Stimulated activated CD4-positive, alpha-beta T cell treated with anti-CD3 and anti-CD28 coated beads, Interleukin-1b, Interleukin-23, amount 100 ng/mL, for 4 hours (primary cell): ENCODE measurements at places on chromosomes 16 and 17.

GRCh38 chr17:62668091-62668804 is 40.8 kb downstream of the MRC2 start:
- DNase-seq = no peak

DNA sequence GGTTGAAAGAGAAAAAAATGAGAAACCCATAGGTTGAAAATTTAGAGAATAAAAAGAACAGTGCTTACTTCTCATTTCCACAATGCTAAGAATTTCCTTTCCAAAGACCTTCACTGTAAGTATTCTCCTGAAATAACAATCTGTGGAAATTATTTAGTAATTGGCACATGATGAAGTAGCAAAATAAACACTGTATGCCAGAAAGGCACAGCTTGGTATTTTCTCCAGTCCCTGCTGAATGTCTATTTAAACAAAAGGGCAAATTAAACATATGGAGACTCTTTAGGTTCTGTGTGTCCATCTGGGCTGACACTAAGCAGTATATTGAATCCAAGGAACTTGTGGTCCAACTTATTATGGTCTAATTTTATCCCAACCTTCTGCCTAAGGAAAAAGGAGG is 46.1 kb downstream of the CHCT1 start:
- no peak for DNase-seq

GRCh38 chr17:74812109-74813009 is 36.2 kb upstream of the NAT9 start:
- DNase-seq = no peak

- DNase-seq = no peak
Measured at GRCh38 chr16:53865494-53865863, 161.5 kb downstream of the FTO start.

DNA sequence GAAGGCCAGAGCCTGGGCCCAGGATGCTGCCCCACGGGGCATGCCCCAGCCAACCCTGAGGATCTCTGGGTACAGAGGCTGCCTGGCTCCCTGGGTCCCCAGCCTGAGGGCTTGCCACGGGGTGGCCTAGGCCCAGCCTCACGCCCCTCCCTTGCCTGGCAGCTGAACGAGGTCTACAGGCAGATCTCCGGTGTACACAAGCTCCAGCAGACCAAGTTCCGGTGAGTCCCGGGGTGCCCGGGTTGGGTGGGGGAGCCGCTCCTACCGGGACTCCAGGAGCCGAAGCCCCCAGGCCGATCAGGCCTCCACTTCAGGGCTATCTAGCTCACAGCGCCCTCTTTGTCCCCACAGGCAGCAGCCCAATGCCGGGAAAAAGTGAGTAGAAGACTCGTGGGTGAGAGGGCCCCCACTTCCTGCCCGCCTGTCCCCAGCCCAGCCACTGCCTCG is 19.4 kb downstream of the ITGB4 start:
- DNase-seq = no peak

DNA sequence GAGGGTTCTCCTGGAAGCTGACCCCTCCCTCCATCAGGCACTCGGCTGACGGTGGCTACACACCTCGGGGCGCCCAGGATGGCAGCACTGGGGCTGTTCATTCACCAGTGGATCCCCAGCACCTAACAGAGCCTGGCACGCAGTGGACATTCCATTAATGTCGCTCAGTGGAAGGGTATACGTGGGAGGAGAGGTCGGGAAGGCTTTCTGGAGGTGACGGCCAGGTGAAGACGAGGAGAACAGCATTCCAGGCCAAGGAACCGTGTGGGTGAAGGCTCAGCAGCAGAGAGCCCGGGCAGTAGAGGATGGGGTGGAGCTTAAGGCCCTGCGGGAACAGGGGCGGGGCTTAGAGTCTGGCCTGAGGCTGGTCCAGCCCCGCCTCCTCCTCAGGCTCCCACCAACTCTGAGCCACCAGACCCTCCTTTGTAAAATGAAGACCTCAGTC is 2.5 kb upstream of the HS3ST6 start:
- no peak for DNase-seq

GRCh38 chr16:11251525-11252481 is 4.2 kb downstream of the SOCS1 start:
- peak; percentile 78 for DNase-seq

GRCh38 chr16:181565-182021 is 1.3 kb downstream of the HBQ1 start:
- no peak for DNase-seq

DNA sequence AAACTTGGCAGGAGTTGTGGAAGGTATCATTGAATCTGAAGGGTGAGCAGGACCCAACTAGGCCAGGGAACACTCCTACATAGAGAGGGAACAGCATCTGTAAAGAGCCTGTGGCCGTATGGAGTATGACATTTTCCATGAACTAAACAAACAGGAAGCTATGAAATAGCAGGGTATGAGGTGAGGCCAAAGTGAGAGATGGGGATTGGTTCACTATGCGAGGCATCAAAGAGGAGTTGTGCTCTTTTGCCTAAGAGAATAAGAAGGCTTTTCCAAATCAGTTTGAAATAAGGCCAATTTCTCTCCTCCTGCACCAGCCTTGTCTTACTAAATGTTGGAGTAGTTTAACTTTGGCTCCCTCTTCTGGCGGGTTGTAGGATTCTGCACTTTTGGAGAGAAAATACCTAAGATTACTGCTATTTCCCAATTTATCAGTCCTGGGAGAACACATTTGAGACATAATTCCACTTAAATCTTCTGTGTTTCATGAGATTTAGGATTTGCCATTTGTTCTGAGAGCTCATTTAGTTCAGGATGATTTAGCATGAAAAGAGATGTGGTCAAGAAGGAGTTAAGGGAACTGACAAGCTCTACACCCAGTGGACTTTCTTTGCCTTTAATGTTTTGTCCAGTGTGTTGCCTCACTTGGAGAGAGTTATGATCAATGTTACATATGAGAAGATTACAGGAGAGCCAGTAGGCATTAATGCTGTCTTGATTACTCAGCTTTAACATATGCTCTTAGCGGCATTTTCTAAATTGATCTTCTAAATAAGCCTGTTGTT is 55.4 kb downstream of the TNRC6C start:
- DNase-seq = peak; percentile 56

DNA sequence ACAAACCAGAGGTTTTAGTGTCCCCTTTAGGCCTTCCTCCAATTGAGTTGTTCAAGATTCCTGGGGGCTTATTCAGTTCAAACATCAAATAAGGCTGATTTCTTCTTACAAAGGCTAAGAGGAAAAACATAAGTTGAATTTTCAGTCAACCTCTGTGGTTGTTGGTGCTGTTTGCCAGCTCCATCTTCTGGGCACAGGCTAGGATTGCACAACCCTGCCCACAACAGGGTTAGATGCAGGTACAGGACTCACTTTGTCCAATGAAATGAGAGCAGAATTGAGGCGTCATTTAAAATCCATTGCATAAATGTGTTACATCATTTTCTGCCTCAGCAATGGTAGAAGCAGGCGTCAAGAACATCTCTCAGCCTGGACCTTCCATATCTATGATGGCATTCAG is 173.3 kb downstream of the PMP22 start:
- DNase-seq = no peak

DNA sequence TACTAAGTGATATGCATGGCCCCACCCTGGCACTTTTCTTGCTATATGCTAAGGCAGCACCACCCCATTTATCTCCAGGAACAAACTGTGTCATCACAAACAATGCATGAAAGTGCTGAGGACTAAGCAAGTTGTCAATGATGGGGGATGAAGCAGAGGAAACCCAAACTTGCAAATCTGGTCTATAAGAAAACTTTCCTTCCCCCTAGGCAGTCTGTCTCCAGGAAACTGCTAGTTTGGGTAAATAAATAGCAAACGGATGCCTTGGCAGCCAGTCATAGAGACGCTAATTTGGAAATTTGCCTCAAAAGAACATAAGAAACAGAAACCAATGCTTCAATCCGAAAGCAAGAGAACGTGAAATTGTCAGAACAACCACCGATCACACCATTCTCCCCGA is 5.6 kb upstream of the HSBP1 start:
- no peak for DNase-seq

GRCh38 chr16:3623642-3624041 is 12.2 kb upstream of the SLX4 start:
- no peak for DNase-seq

DNA sequence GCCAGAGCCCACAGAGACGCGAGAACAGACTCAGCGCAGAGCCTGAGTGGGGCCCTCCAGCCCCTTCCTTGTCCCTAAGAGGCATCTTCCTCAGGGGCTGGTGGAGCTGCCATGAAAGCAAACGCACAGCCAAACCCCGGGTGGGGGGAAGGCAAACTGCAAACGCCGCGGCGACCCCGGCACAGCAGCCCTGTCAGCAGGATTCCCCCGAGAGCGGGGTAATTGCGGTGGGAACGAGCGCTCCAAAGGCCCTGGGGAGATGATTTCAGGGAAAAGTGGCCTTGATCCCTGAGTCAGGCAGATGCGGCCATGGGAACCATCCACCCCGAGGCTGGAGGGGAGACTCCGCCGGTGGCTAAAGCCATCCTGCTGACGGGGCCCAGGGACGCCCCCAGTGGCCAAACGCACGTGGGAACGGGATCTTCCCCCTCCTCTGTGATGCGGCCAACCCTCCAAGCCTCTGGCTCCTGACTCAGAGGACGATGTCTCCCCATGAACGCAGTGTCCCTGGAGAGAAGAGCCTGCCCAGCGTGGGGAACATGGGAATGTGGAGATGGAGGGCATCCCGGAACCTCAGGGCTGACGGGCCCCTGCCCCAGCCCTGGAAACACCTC is 25.1 kb downstream of the SLC7A5 start:
- no peak for DNase-seq

DNA sequence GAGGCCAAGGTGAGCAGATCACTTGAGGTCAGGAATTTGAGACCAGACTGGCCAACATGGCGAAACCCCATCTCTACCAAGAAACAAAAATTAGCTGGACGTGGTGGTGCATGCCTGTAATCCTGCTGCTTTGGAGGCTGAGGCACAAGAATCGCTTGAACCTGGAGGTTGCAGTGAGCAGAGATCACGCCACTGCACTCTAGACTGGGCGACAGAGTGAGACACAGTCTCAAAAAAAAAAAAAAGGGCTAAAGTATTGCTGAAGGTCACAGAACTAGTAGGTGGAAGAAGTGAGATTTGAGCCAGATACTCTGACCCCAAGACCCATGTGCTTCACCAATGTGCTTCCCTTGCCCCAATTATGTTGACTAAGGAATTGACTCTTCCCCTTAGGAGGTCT is 112.0 kb downstream of the NPIPB5 start:
- no peak for DNase-seq

DNA sequence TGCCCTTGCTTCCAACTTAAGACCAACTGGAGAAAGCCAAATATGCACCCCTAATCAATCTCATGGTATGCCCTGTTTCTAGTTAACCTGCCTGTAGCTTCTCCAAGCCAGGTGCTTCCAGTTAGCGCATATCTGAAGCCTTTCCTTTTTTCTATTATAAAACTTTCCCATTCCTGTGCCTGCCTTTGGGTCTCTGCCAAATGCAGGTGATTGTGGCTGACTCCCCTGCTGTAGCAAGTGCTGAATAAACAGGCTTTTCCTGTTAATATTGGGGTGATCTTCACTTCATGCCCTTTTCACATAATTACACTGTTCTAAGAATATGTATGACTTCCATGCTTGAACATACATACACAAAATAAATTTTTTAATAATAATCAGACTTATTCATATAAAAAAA is 207.4 kb downstream of the TANC2 start:
- no peak for DNase-seq

DNA sequence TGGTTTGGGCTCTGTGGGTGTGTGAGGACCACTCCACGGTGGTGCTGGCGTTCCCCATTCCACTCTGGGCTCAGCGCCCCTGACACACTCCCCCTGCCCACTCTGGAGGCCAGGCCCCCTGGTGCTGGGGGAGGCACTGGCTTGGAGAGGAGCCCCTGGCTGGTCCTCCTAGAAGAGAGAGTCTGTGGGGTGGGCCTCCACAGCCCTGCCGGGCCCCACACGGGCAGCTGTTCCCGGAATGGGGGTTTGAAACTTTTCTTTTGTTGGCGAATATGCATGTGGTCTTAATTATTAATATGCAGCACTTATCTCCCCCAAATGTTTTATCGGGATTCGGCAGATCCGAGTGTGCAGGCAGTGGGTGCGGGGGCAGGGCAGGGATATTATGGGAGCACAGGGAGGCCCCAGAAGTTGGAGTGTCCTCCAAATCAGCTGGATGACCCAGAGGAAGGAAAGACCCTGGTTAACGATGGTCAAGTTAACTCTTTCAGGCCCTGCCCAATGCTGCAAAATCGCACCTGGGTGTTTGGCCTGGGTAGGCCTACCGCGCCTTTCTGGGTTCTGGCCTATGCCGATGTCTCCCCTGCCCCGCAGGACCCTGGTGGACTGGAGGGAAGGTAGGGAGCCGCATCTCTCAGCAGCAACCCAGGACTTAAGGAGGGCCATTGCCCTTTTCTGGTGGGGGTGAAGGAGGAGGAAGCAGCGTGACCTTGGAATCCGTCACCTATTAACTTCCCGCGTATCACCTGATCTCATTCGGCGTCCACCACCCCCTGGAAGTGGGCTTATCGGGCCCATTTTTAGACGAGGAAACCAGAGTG is 36.0 kb downstream of the TMEM235 start:
- no peak for DNase-seq

- DNase-seq = no peak
Measured at GRCh38 chr17:70137451-70138230, 31.7 kb upstream of the KCNJ2 start.

DNA sequence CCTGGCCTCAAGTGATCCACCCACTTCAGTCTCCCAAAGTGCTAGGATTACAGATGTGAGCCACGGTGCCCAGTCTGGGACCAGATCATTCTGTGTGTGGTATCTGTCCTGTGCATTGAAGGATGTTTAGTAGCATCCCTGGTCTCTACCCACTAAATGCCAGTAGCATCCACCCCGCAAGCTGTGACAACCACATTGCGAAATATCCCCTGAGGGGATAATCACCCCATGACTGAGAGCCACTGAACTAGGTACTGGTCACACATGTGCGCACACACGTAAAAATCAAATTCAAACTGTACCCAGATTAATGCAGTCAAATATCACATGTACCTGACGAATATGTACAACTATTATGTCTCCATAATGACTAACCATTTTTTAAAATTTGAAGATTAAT is 35.8 kb downstream of the TEKT5 start:
- no peak for DNase-seq

DNA sequence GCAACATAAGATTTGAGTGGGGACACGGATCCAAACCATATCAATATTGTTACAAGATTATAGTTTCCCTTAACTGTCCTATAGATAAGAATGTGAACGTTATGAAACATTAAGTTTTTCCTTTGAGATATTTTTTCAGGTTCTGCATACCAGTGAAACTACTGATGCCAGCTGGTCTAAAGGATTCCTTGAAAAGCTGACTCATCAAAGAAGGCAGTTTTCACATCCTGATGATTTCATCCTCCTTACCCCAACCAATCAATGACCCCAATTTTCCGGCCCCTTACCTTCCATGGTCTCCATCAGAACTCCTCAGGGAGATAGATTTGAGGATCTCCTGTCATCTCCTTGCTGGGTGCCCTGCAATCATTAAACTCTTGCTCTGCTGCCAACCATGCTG is 64.1 kb upstream of the HS3ST4 start:
- no peak for DNase-seq

DNA sequence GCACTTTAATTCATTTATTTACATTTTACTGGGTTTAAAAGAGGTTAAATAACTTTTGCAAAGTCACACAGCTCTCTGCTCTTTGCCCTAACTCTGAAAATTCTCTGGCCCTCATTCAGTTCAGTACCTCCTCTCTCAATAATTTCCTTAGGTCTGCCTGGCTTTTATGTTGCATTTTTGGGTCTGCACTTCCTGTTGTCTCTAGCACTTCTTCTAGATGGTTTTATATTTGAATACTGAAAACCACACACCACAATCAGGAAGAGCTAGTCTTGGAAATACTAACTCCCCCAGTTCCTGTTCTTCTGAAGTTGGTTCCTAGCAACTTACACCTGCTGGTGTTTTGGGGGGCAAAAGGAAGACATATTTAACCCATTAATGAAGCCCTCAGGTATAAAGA is 577.9 kb downstream of the HS3ST4 start:
- DNase-seq = no peak

GRCh38 chr17:34879146-34879545 is 82.1 kb downstream of the CCT6B start:
- DNase-seq = no peak
